Fibroblast of villous mesenchyme (primary cell): ENCODE measurements at places on chromosomes 16 and 17. TPM values are rescaled to one million over a fixed set of nuclear protein-coding genes. Genes with fewer than 3 reads are reported as not detected.

Gene DRC3
- under 0.01 and 0.97 TPM in 2 replicates for total RNA-seq

Gene TERF2IP
- 28.3 and 43.6 TPM in 2 replicates for total RNA-seq

Gene FNDC8
- total RNA-seq = not detected in 2 replicates

Gene ICAM2
- total RNA-seq = 1.3 and 1.7 TPM in 2 replicates

Gene EMC6
- 12.6 and 16.4 TPM in 2 replicates for total RNA-seq

Gene KRTAP4-16
- total RNA-seq = not detected in 2 replicates

Gene C16orf54
- total RNA-seq = not detected in 2 replicates

Gene SLC46A1
- 8.4 and 9.5 TPM in 2 replicates for total RNA-seq

Gene SLC16A3
- total RNA-seq = 131 and 174 TPM in 2 replicates

Gene MEOX1
- 2.9 and 6.0 TPM in 2 replicates for total RNA-seq

Gene ERCC4
- 10.3 and 13.4 TPM in 2 replicates for total RNA-seq

Gene C1QL1
- total RNA-seq = 0.43 and 0.97 TPM in 2 replicates

Gene NUBP2
- 54.8 and 78.0 TPM in 2 replicates for total RNA-seq

Gene RAB26
- 0.97 and 1.3 TPM in 2 replicates for total RNA-seq

Gene ENPP7
- not detected in 2 replicates for total RNA-seq

Gene BRICD5
- total RNA-seq = 1.6 and 1.7 TPM in 2 replicates

Gene PDPK1
- total RNA-seq = 26.7 and 37.1 TPM in 2 replicates

Gene DPEP1
- not detected in 2 replicates for total RNA-seq

Gene GLYR1
- total RNA-seq = 45.7 and 60.9 TPM in 2 replicates
